ENCODE measurements at places on chromosomes 2 and 18.

GRCh38 chr18:27188309-27188708 is 3.2 kb upstream of the CHST9 start:
- DNase-seq: no peak

GRCh38 chr2:128565441-128565840 is 246.8 kb upstream of the HS6ST1 start:
- no peak for DNase-seq

GRCh38 chr2:197915548-197916265 is 111.3 kb downstream of the PLCL1 start:
- no peak for DNase-seq

GRCh38 chr18:79485788-79486355 is 90.1 kb downstream of the NFATC1 start:
- DNase-seq: no peak

DNA sequence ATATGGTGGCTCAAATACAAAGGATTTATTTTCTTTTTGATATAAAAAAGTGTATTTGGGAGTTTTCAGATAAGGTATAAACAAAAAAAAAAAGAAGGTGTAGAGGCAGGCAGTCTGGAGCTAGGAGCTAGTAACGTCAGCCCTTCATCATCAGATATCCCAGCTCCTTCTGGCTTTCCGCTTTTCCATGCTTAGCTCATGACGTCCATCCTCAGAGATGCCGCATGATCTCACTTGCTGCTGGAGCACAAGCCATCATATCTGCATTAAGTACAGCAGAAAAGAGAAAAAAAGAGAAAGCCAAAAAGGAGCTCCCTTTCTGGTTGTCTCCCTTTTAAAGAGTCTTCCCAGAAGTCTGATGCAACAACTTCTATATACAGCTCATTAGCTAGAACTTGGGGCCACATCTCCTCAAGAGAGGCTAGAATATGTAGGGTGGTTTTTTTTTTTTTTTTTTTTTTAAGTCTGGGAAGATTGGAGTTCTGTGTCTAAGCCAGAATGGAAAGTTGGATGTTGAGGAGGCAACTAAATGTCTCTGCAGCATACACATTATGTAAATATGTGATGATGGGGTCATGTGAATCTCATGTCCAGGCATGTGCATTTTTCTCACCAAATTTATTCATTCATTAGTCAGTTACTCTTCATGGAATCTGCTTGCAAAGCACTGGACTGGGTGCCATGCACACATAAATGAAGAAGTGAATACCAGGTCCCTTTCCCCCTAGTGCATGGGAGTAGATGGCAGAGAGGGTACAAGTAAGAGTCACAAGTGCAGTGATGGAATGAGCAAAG is 52.3 kb downstream of the DDX1 start:
- DNase-seq: no peak

DNA sequence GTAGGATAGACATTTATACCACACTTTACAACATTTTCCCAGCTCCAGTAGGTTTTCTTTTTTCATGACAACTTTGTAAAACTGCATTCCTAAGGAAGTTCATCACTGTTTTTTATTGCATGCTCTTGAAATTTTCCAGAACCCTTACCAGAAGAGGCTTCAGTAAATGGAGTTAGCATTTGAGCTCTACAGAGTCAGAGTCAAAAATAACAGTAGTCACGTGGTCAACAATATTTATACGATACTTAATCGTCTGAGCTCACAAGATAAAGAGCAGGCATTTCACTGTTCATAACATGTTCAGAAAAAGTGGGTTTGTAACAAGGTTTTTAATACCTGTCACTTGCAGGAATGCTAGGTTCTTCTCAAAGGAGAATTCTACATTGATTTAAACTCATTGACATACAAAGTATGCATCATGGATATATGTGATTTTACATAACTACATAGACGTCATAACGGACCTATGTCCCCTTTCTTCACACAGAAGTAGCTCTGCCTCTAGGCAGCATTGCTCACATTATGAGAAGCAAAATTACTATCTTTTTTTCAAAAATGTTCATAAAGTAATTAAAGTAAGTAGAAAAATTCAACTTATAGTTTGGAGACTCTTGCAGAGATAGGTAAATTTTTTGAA is 187.0 kb upstream of the COL3A1 start:
- no peak for DNase-seq

- no peak for DNase-seq
Observed at GRCh38 chr18:8706791-8707555, 1.6 kb downstream of the MTCL1 start.

GRCh38 chr18:44884431-44884830 is 203.7 kb downstream of the SETBP1 start:
- DNase-seq: no peak

GRCh38 chr2:7725171-7725849 is 808.1 kb downstream of the RNF144A start:
- peak; percentile 34 for DNase-seq

DNA sequence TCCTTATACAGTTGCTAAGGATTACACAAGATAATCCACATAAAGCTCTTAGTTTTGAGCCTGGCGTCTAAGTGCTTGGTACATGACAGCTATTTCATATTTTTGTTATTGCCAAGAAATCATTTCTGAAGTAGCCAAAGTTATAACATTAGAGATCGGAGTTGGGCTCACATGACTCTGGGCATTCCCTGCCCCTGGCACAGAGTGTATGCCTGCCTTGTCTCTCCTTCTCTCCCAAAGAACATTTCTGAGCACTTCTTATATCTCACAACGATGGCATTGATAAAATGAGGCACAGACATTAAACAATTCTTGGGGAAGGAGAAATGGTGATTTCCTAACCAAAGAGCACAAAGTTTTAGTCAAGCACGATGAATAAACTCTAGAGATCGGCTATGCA is 87.7 kb upstream of the DDX18 start:
- DNase-seq: no peak

DNA sequence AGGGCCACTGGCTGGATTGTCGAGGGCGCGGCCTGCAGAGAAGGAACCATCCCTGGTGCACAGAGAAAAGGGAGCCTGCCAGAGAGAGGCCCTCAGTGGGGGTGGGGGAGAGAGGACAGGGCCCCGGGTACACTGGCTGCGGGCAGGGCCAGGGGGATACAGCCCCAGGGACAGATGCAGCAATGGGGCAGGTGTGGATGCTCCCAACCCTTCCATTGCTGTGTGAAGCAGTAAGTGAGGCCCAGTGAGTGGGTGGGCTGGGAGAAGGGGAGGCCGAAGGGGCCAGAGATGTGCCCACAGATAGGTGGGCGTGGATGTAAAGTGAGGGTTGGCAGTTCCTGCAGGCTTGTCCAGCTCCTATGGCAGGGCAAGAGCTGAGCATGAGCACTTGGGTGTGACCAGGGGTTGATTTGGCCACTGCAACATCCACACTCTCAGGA is 7.4 kb downstream of the AGXT start:
- no peak for DNase-seq

DNA sequence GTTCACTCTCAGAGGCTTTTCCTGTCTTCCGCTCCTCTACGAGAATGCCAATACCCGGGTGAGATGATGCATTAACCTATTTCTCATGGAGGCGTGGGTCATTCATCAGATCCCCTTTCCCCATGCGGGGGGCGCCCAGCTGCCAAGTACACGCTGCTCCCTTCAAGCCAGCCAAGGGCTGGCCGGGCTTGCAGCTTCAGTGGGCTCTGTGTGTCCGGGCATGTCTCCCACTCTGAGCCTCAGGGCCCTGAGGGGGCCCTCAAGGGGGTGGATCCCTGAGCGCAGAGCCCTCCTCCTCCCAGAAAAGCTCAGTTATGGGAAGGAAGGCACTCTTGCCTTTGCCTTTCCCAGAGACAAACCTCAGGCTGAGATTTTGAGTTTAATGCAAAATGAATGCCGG is 431.8 kb upstream of the MYT1L start:
- DNase-seq: no peak

DNA sequence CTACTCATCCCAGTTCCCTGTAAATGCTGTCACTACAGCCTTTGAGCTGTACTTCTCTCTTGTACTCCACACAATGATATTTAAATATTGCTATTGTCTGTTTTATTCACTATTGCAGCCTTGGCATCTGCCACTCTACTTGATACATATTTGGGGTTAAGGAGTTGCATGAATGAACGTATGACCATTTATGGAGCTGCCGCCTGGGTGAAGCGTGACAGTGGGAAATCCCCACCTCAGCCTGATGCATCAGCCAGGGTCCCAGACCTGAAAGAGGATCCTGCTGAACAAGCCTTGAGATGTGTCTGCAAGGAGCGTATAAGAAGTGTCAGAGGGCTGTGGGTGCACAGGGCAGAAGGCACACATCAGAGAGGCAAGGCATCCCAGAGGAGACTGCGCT is 39.1 kb downstream of the MRPL35 start:
- no peak for DNase-seq

GRCh38 chr2:70596739-70597138 is 43.1 kb upstream of the TGFA start:
- no peak for DNase-seq

- DNase-seq: no peak
Observed at GRCh38 chr2:13652531-13653313, 936.0 kb downstream of the TRIB2 start.

DNA sequence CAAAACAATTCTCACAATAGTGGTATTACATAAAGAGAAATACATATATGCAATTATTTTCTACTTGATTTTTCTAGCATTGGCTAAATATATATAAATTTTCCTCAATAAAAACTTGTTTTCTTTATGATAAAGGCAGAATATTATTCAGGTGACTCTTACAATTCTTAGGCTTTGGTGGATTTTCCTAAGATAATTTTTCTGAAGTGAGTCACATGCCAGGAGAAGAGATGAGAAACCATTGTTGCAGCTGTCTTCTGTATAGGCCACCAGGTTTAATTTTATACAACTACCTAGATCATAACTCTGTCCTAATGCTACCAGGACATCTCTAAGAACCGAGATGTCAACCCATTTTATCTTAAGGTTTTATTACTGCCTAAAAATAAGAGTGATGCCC is 552.4 kb upstream of the CDH2 start:
- no peak for DNase-seq

GRCh38 chr2:98293030-98293429 is 53.2 kb upstream of the CNGA3 start:
- no peak for DNase-seq

- peak; percentile 18 for DNase-seq
Observed at GRCh38 chr2:102391565-102391964, 31.4 kb upstream of the IL18RAP start.

DNA sequence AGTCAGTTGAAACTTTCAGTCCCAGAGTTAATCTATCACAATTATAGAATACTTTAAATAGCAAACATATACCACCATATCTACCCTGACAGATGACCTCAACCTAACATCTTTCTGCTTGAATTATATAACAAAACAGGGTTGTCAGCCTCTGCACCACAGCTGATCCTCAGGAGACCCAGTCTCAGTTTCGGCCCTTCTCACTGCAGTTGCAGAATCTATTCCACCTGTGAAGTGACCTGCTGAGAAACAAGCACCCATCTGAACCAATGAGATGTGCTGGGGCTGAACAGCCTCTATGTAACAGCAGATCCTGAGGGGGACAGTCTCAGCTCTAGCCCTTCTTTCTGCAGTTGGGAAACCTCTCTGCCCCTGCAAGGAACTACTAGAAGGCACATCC is 567.6 kb downstream of the KCNJ3 start:
- DNase-seq: no peak

DNA sequence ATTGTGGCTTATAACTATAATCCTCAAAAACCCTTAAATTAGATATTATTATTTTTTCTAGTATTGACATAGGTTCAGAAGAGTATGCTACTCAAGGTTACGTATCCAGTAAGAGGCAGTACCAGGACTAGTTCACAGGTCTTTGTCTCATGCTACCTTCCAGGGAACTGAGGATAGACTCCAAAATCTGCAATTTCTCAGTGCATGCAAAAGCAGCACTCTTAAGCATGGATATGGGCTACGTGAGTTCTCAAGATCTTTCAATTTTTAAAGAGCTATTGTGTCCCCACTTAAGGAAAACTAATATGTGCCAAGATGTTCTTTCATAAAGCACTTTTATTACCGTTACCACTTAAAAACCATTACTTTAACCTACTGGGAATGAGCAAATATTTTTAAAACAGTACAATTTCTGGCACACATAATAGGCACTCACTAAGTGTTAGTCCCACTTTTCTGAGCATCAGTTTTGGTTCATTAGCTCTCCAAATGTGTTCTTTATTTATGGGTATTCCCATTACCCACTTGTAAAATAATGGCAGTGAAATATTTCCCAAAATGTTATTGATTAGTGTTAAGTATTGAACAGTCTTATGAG is 113.8 kb upstream of the TTN start:
- no peak for DNase-seq

- DNase-seq: no peak
Observed at GRCh38 chr2:218187296-218188015, 20.7 kb upstream of the CXCR1 start.

DNA sequence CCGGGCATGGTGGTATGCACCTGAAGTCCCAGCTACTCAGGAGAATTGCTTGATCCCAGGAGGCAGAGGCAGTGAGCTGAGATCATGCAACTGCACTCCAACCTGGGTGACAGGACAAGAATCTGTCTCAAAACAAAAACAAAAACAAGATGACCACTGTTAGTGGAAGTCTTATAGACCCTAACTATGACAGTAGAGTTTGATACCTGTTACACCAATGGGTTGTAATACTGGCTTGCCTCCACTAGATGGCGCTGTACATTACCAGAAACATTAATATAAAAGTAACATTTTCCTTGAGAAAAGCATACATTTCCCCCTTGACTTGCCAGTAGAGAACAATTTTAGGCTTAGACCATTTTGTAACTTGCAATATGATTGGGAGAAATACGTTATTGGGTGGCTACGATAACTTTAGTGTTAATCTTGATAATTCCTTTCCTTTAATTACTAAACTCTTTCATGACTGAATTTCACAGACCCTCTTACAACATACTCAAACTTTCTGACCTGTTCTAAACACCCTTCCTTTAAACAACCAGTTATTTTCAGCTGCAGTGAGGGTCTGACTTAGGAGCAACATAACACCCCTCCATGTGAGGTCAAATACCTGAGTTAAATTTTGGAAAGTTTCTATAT is 19.5 kb downstream of the SLC25A52 start:
- peak; percentile 57 for DNase-seq

GRCh38 chr2:130877258-130877657 is 40.5 kb downstream of the ARHGEF4 start:
- DNase-seq: no peak

- DNase-seq: no peak
Observed at GRCh38 chr2:210072922-210073509, 70.6 kb downstream of the RPE start.

GRCh38 chr2:221001381-221001801 is 570.7 kb downstream of the EPHA4 start:
- no peak for DNase-seq

GRCh38 chr18:80106482-80107051 is 2.5 kb upstream of the ADNP2 start:
- DNase-seq: no peak
